ENCODE measurements at places on chromosomes 5 and 9.
A peak's percentile ranks its signal among the peaks of the same experiment; 100 is the strongest.

DNA sequence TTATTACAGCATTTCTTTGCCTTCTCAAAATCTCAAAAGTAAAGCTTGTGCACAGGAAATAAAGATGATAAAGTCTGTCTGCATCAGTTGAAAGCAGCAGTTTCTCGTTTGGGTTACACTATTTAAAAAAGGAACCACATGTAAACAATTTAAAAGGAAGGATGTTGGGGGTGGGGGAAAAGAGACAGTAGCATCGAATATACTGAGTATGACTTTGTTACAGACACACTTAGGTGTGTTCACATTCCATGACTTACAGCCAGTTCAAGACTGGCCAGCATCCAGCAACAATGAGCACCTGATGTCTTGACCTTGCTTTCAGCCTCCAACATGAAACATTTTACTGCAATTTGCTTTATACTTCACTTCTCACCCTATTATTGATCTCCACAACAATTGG, 8.7 kb downstream of the GAPT start:
- no peak for DNase-seq

DNA sequence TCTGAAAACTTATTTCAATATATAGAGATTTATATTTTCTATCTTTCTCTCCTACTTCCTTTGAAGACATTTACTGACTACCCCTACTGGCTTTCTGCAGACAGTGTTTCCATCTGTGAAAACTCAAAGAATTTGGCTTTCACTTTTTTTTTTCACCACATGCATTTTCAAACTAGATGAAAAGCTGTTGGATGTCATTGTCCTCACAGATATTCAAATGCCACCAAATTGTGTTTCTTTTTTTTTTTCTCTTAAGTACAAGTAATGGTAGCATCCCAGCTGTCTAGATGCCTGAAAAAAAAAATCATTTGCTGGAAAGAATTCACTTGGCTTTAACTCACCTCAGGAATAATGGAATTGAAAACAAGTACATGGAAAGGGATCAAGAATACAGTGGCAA, 2258.6 kb upstream of the ACO1 start:
- no peak for DNase-seq

DNA sequence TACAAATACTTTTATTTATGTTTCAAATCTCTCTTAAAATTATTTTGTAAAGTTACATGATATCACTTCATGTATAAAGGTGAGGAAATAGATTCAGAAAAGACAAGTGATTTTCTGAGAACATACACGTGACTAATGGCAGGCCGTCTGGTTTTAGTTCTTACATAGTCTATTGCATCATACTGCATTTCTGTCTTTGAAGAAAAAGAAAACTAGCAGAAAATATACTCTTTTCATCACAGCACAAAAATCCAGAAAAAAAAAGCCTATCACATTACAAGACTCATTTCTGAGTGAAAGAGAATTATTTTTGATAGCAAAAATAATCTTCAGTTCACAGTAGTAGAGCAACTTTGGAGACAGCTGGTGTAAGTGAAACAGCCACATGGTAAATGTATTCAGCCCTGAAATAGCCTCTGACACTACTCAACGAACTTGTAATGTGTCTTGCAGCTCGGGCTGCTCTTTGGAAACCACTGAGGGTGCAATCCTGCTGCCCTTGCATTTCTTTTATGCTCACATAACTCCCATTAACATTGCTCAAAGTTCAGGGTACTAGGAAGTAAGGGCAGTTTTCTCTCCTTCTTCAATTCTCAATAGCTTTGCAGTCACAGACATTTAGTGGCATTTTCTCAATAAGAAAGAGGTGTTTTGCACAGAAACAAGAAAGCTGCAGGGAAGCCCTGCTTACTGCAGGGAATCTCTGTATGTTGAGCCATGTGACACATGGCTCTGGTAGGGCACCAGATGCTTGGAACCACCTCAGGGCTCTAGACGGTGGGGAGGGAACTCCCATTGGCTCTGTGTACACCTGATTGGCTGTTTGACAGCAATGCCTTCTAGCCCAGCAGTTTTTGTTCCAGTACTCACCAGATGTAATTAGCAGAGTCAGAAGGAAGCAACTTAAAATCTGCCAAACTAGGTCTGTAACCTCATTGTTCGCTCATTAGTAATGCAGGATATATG, 845.3 kb upstream of the PTPRD start:
- DNase-seq = no peak

DNA sequence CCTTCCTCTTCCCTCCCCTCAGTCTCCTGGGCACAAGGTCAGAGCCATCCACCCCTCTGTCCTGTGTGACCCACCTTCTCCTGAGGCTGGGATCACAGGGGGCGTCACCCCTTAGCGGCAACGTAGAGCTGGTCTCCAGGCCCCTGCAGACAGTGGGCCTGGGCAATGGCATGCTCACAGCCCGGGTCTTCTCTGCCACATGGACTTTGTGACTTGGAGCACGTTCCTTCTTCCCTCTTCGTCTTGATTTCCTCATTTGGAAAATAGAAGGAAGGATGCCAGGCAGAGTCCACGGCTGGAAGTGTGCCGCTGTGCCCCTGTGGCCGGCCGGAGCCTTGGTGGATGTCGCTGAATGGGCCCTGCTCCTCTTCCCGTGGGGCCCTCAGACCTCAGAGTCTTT, 10.0 kb downstream of the RXRA start:
- DNase-seq = no peak

- no peak for DNase-seq
Observed at GRCh38 chr5:27474395-27474794, 436.0 kb upstream of the CDH9 start.

DNA sequence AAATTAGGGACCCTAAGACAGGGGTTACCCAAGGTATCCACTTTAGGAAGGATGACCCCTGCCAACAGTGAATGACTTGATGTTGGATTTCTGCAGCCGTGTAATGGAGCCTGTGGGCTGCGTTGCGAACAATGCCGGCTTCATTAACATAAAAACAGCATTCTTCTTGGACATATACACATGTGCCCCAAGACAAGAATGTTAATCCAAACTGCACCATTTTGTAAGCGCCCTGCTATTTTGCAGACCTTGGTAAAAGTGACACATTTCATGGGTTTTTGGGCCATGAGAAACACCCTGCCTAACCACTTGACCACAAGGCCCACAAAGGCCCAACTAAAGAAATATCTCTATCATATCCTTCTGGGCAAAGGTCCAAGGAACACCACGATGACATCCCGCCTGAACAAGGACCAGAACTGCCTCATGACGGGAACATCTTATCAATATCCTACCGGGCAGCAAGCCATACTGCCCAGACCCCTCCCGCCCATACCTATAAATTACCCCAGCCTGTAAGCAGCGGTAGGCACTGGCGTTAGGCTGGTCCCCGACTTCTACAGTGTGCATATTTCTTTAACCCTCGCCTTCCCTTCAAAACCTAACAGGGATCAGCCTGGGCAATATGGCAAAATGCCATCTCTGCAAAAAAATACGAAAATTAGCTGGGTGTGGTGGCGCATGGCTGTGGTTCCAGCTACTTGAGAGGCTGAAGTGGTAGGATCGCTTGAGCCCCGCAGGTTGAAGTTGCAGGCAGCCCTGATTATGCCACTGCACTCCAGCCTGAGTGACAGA, 9.7 kb upstream of the PDCD1LG2 start:
- peak; percentile 46 for DNase-seq

GRCh38 chr9:13555516-13555915, 276.0 kb upstream of the MPDZ start:
- DNase-seq = peak; percentile 21

GRCh38 chr5:93192087-93192486, 388.9 kb downstream of the NR2F1-AS1 start:
- DNase-seq = no peak

DNA sequence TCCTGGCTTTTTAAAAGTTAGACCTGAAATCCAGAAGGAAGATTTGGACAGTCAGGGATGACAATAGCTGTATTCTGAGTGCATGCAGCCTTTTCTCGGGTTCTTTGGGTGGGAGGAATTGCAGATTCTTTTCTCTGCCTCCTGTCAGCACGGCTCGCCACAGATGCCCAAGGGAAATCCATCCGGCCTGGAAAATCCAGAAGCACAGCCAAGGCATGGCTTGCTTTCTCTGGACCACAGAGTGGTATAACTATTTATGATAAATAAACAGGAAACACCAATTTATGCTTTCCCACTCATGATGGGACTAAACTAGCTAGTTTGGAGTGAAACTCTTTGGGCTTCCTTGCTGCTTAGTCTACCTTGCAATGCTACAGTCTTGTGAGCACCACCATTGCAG, 59.1 kb downstream of the C9orf152 start:
- DNase-seq = no peak

- DNase-seq = no peak
Observed at GRCh38 chr5:109035436-109035835, 287.7 kb downstream of the FER start.

DNA sequence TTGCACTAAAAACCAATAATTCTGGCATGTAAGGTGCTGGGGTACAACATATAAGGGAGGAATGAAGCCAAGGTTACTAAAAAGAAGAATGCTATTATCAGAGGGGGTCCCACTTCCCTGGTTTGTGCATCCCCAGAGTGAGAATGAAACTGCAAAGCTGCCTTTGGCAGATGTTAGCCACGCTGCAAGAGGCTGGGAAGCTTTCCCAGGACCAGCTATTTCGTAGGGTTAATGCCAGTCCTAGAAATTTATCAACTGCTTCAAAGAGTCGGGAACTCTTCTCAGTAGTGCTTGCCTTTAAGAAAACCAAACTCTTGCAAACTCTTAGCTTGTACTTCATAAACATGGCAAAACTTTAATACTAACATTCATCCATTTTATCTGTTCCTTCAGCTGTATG, 87.5 kb upstream of the NR5A1 start:
- no peak for DNase-seq

GRCh38 chr5:52964138-52964537, 25.0 kb upstream of the ITGA2 start:
- no peak for DNase-seq

DNA sequence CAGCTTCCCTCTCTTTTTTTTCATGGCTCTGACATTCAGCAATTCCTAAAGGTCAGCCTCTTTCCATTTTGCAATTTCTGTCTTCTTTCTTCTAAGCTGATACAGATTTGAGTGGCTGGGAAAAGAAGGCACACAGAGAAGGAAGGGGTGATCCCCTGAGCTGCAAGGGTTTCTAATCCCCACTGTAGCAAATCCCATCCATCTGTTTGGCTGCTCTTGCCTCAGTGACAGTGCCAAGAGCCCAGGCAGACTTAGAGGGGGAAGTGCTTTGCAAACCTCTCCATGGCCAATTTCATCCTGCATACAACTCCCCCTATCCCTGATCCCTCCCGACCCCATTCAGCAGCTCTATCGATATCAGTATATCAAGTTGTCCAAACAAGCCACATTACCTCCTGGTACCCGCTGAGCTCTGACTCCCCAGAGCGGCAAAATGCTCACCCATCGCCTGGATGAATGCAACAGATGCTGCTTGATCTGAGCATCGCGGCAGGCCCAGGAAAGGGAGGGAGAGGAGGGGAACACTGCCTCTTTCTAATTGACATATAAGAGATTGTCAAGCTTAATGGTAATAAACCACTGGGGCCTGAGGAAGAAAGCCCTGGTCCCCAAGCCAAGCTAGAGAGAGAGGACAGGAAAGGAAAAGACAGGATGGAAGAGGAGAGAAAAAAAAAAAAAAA, 268.9 kb downstream of the ASTN2 start:
- DNase-seq = no peak

GRCh38 chr5:10233505-10233904, 16.2 kb downstream of the ATPSCKMT start:
- no peak for DNase-seq
